ENCODE measurements at places on chromosomes 5 and 9. TPM values are rescaled to one million over a fixed set of nuclear protein-coding genes. Genes with fewer than 3 reads are reported as not detected.
A peak's percentile ranks its signal among the peaks of the same experiment; 100 is the strongest.

The YTHDC2 gene
- 40.2 TPM for total RNA-seq

The MED10 gene
- 20.3 TPM for total RNA-seq

DNA sequence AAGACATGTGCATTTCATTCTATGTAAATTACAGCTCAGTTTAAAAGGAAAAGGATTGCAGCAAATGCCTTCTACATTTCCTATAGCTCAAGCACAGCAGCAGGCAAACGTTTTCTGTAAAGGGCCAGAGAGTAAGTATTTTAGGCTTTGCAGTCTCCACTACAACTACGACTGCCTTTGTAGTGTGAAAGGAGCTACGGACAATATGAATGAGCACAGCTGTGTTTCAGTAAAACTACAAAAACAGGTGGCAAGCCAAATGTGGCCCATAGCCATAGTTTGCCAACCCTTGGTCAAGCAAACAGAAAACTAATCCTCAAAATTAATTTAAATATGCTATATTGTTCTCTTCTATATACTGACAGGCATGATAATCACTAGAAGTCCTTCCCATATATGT is 7.2 kb downstream of the PTBP3 start:
- no peak for DNase-seq

GRCh38 chr9:70923961-70924360 is 197.5 kb downstream of the TRPM3 start:
- DNase-seq: no peak

- DNase-seq: no peak
Measured at GRCh38 chr5:38783011-38783561, 62.7 kb upstream of the OSMR start.

DNA sequence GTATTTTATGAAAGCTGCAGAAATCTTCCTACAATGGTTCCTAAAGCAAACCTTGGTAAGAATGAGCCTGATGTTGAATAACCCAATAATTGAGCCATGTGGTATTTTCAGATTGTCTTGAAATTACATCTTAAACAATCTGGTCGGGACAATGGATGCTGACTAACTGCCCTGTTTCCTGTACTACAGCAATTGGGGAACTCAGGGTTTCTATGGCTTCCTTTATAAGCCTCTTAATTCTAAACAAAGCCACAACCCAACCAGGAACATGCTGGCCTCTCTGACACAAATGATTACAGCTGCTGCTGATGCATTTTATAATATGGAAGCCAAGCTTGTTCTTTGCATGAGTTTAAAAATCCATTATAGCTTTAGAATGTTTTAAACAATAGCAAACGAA is 30.2 kb downstream of the PTPN3 start:
- no peak for DNase-seq

DNA sequence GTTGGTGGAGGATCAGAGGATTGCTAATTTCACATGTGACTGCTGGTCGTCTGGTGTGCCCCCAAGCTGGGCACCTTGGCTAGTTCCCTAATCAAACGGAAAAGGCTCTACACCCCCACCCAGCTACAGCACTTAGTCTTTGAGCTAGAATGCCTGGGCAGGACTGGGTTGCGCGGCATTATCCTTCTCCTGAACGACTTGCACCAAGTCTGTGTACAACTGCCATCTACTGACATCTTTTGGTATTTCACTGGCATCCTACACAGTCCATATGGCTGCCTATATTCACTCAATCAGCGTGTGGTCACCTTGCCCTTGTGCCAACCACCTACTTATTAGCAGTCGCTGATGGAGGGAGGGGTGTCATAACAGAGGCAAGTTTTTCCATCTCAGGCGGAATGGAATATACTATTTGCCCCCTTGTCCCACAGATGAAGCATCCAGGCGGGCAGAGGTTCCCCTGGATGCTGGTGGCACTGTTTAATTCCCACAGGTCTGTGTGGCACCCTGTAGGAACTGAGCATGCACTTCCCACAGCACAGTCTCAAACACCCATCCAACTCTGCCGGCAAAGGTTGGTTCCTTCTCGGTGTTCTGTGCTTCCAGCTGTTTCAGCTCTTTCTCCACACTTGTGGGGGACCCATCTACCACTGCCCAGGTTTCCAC is 150.1 kb downstream of the OSTF1 start:
- DNase-seq: peak; percentile 43

DNA sequence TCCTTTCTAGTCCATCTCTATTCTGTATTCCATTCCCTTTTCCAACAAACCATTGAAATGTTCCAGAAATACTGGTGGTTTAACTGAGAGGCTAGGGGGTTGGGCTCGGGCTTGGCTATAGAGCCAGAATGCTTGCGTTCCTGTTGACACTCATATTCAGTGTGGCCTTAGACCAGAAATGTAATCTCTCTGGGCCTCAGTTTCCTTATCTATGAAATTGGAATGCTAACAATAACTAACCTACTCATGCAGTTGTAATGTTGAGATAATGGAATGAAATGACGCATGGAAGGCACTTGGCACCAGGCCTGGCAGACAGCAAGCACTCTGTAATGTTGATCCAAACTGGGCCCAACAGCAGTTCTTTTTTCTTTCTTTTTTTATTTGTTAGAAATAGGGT is 26.8 kb downstream of the JADE2 start:
- no peak for DNase-seq

- no peak for DNase-seq
Measured at GRCh38 chr5:88867638-88868037, 15.3 kb downstream of the MEF2C start.

Data from tibial nerve (tissue), 4 donors.